Globus pallidus (tissue), 1 donor: ENCODE measurements at places on chromosomes 6 and 20.
A peak's percentile ranks its signal among the peaks of the same experiment; 100 is the strongest.

GRCh38 chr20:22315073-22315472 lies 269.3 kb downstream of the FOXA2 start:
- no peak for DNase-seq

DNA sequence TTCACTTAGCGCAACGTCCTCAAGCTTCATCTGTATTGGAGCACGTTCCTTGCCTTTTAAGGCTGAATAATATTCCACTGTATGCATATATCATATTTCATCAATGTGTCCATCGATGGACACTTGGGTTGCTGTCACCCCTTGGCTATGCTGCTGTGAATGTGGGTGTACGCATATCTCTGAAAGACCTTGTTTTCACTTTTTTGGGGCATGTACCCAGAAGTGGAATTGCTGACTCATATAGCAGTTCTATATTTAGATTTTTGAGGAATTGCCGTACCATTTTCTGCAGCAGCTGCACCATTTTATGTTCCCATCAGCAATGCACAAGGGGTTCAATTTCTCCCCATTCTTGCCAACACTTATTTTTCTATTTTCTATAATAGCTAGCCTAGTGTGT lies 22.8 kb upstream of the SLC23A2 start:
- DNase-seq = no peak

- DNase-seq = no peak
Measured at GRCh38 chr6:152879681-152880080, 103.2 kb downstream of the FBXO5 start.

DNA sequence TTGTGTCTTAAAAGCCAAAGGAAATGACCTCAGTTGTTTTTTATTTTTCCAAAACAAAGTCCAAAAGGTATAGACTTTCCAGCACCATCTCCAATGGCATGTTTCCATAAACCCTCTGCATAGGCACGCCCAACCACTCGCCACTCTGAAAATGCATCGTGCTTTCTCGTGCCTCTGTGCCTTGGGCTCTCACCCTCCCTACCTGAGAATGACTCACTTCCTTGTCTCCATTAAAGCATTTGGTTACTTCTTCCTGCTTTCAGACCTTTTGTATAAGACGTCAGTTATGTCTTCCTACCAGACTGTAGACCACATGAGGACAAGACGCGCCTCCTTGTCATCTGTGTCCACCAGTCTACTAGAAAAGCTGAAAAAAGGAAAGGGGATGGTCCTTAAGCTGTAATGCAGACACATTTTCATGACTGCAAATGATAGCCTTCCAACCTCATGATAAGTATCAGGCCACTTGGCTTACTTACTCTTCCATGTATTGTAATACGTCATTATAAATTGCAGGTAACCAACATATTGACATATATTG lies 61.2 kb upstream of the CDYL start:
- DNase-seq = no peak

GRCh38 chr6:1611572-1612298 lies 2.0 kb downstream of the FOXC1 start:
- no peak for DNase-seq

GRCh38 chr6:158026054-158026900 lies 44.6 kb downstream of the SYNJ2 start:
- DNase-seq = peak; percentile 82

- no peak for DNase-seq
Measured at GRCh38 chr6:68502946-68503345, 132.1 kb upstream of the ADGRB3 start.

GRCh38 chr6:129604321-129604720 lies 105.7 kb downstream of the ARHGAP18 start:
- no peak for DNase-seq
